ENCODE measurements at places on chromosomes 3 and 15.

- no peaks in the 10 kb centered on the region for H3K36me3 ChIP-seq
- no peak for DNase-seq
- H3K4me3 ChIP-seq, result no peak overlapping the region
- no peak overlapping the region for H3K27ac ChIP-seq
- peaks cover 3% of the 10 kb centered on the region for H3K4me1 ChIP-seq
These were observed 221.3 kb upstream of the UBE2E2 start for GRCh38 chr3:22981861-22982260.

GRCh38 chr3:60250206-60250605 is 1001.0 kb downstream of the FHIT start:
- no peaks in the 10 kb centered on the region for H3K27me3 ChIP-seq
- no peaks in the 10 kb centered on the region for H3K4me1 ChIP-seq
- DNase-seq, result no peak
- H3K27ac ChIP-seq, result no peak overlapping the region
- no peaks in the 10 kb centered on the region for H3K36me3 ChIP-seq

- peaks cover 3% of the 10 kb centered on the region for H3K36me3 ChIP-seq
- no peaks in the 10 kb centered on the region for H3K27me3 ChIP-seq
- DNase-seq, result no peak
- peaks cover 5% of the 10 kb centered on the region for H3K4me1 ChIP-seq
These were observed 113.7 kb downstream of the ATG7 start for GRCh38 chr3:11385891-11386290.

- no peak overlapping the region for H3K4me3 ChIP-seq
- no peaks in the 10 kb centered on the region for H3K27me3 ChIP-seq
- no peak overlapping the region for H3K27ac ChIP-seq
- H3K4me1 ChIP-seq, result no peaks in the 10 kb centered on the region
These were observed 493.8 kb upstream of the NECTIN3 start for GRCh38 chr3:110577854-110578253.

DNA sequence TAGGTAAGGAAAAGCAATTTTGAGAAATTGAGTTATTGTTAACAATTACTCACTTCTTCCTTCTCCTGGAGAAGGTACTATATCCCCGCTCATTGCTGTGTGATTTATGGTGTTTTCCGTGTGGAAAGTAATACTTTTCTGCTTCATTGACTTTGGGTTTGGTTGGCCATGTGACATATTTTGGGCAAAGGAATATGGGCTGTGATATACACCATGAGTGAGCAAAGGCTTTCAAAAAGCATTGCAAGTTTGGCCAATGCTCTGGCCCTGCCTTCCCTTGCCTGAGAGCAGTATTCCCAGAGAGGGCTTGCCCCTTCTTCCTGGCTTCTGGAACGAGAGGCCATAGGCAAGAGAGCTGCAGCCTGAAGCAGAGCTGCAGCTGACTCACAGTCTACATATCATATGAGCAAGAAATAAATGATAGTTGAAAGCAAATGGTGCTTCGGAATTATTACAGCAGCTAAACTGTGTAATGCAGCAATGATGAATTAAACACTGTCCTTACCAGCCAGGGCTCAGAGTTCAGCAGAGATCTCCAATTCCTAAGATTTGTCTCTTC is 216.8 kb upstream of the CD96 start:
- H3K27me3 ChIP-seq, result no peaks in the 10 kb centered on the region
- peaks cover 33% of the 10 kb centered on the region for H3K4me1 ChIP-seq
- H3K4me3 ChIP-seq, result no peak overlapping the region
- H3K36me3 ChIP-seq, result peaks cover 14% of the 10 kb centered on the region

- H3K27ac ChIP-seq, result no peak overlapping the region
- H3K4me1 ChIP-seq, result peaks cover 37% of the 10 kb centered on the region
- DNase-seq, result no peak
- no peak overlapping the region for H3K4me3 ChIP-seq
These were observed 42.9 kb downstream of the AKAP13 start for GRCh38 chr15:85423256-85423655.

- no peaks in the 10 kb centered on the region for H3K4me1 ChIP-seq
- H3K27ac ChIP-seq, result no peak overlapping the region
- H3K4me3 ChIP-seq, result no peak overlapping the region
- no peak for DNase-seq
These were observed 17.2 kb upstream of the DET1 start for GRCh38 chr15:88563638-88564037.

- H3K4me1 ChIP-seq, result no peaks in the 10 kb centered on the region
- no peak overlapping the region for H3K4me3 ChIP-seq
- H3K36me3 ChIP-seq, result no peaks in the 10 kb centered on the region
- H3K27me3 ChIP-seq, result no peaks in the 10 kb centered on the region
- no peak for DNase-seq
These were observed 157.4 kb upstream of the LRTM1 start for GRCh38 chr3:55085231-55085630.

All from activated CD4-positive, alpha-beta T cell treated with anti-CD3 and anti-CD28 coated beads, Interleukin-2, amount 10 ng/mL, durations not matched to agents 7 days and 5 days (primary cell).